Cardiac fibroblast (primary cell): ENCODE measurements at places on chromosomes 2 and 18.
A peak's percentile ranks its signal among the peaks of the same experiment; 100 is the strongest.

DNA sequence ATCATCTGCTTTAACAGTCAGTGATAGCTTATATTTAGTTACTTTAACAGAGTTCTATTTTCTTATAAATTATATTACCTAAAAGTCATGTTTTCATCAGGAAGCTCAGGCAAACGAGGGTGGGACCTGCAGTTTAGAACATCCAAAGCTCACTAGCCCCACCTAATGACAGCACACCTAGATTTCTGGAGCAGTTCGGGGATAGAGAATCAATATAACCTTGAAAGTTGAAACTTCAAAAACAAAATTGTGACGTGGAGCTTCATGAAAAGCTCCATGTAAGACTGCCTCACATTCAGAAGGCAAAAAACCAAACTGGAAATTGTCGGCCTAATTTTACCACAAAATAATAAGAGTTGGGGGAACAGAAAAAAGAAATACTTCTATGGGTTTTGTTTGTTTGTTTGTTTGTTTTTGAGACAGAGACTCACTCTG lies 185.9 kb upstream of the CCDC150 start:
- DNase-seq, result peak; percentile 85

DNA sequence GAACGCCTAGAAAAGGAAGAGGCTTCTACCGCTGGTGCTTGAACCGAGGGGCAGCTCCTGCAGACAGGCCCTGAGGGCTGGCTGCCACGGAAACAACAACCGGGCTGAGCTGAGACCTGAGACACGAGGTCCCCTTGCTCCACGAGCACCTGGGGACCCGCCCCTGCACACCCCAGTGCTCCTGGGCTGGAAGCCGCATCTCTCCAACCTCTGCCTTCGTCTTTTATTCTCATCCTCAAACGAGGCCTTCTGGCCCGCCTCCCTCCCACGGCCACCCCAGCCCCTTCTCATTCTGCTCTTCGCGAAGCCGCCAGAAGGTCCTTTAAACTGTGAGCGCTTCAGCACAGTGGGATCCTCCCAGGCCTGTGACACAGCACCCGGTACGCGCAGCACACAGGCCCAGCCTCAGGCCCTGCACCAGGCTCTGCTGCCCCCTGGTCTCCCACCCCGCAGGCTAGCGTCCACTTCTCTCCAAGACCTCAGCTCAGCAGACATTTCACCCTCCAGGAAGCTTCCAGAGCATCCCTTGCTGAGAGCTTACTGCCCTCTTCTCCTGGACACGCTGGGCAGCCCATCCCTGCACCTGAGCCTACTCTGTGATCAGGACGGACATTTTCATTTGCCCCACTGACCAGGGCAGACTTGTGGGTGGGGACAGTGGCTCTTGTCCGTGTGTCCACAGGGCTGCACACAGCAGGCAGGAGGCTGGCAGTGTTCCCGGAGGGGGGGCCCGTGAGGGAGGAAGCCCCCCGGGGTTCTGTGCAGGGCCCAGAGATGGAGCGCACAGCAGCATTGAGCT lies 149.7 kb downstream of the PXDN start:
- no peak for DNase-seq

- peak; percentile 1 for DNase-seq
These were observed 156.7 kb downstream of the GALNT14 start for GRCh38 chr2:30981510-30981909.

GRCh38 chr2:172693037-172693436 lies 42.6 kb upstream of the RAPGEF4 start:
- DNase-seq, result peak; percentile 97

DNA sequence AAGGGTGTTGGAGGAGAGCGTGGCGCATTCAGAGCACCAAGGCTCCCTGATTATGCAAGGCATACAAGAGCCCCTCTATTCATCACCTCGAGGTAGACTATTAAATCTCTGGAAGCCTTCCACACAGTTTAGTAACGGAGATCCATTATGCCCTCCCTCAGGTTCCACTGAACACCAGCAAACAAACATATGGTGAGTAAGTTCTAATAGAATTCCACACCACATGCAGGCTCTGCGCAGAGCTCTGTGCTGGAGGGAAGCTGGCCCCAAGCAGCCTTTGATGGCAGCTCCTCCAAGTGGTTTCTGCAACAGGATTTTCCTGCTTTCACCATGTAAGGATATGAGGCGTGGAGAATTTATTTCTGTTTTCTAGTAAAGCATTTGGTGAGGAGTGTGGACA lies 238.6 kb downstream of the C1D start:
- peak; percentile 22 for DNase-seq

GRCh38 chr18:392928-393573 lies 107.5 kb downstream of the COLEC12 start:
- peak; percentile 63 for DNase-seq

GRCh38 chr2:170878066-170878465 lies 51.0 kb upstream of the GORASP2 start:
- DNase-seq, result peak; percentile 4

GRCh38 chr2:125397535-125398251 lies 1258.3 kb upstream of the GYPC start:
- DNase-seq, result no peak

DNA sequence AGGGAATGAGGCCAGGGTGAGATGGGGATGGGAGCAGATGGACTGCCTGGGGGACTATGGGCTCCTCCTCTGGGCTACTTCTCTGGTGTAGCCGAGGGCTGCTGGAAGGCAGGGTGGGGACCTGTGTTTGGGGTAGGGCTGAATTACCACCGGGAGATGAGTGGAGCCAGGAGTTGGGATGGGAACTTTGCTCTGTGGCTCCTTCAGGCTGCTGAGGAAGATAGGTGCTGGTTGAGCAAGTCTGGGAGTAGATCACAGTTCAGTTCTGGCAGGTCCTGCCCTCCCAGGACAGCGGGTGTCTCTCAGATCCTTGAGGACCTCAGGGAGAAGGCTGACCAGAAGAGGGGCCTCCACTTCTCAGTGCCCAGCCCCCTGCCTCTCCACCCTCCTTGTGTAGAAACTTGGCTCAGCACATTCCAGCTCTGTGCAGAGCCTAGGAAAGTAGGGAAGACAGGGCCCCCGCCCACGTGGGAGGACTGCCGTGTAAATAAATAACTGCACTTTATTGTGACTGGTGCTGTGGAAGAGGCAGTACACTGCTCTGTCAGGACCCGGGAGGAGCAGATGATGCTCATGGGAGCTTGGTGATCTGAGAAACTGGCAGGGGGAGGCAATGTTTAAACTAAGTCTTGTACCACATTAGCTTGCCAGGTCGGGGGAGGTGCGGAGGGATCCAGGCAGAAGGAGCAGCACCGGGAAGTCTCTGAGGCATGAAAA lies 15.3 kb downstream of the TET3 start:
- DNase-seq, result peak; percentile 58

DNA sequence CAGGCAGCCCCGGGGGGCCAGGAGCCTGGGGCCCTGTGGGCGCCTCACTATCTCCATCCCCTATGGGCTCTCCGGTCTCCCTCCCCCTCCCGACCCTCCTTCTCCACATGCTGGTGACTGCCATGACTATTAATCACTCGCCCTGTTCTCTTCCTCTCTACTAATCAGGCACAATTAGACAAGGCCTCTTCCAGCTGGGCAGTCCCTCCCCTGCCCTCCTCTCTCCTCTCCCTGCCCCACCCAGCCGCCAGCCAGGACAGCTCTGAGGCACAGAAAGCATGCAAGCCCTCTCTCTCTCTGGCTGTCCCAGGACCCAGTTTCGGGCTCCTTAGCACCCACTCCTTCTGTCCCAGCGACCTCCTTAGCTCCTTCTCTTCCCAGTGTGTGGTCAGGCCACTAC lies 5.8 kb downstream of the ASIC4 start:
- DNase-seq, result no peak

DNA sequence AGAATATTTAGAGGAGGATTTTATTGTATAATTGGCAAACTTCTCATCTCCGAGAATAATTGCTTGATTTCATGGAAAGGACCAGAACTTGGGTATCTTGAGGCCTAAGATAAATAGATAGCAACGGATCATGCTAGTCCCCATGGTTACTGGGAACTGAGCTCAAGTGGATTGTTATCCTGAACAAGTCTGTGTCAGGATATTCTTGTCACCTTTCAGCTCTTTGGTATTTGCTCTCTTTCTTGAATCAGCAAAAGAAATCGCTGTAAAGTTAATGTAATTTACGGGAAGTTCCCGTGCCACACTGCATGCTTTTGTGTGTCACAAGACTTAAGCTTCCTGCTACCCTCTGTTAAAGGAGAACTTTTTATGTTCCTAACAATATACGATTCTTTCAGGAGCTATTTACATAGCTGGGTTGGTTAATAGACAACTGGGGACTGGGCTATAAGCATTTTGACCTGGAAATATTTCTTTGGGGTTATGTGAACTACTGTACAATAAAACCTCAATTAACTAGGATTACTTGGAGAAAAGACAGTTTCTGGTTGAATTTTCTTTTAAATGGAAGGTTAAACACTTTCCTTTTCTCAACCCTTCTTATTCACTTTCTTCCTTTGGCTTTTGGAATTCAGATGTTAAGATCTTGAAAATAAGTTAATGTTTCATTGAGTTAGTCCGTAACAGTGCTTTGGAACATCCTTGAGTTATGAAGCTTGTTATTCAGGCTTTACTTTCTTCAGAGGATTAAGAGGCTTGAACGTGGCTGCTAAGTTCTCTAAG lies 151.2 kb downstream of the FMNL2 start:
- DNase-seq, result no peak

- DNase-seq, result peak; percentile 51
These were observed 9.4 kb upstream of the ZNF512 start for GRCh38 chr2:27573452-27573851.
